ENCODE measurements at places on chromosomes 12 and 14. TPM values are rescaled to one million over a fixed set of nuclear protein-coding genes. Genes with fewer than 3 reads are reported as not detected.

The RNASE3 gene
- total RNA-seq = not detected

The B4GALNT1 gene
- 5.1 TPM for total RNA-seq

The SLC41A2 gene
- total RNA-seq = 2.6 TPM

The OR6C2 gene
- not detected for total RNA-seq

The RASSF9 gene
- total RNA-seq = 6.1 TPM

DNA sequence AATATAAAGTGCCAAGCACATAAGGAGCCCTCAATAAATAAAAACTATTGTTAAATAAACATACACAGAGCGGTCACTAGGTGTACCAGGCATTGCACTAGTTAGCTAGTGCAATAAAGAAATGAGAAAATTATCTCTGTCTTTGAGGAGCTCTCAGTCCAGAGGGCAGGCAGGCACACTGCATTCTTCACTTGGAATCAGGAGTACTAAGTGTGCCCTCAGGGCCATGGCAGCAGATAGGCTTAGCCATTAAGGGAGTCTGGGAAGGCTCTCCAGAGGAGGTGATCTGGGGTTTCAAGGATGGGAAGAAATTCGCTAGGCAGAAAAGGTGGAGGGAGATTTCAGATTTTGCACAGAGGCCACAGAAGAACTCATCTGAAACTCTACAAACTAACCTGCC lies 9.1 kb downstream of the ABCD4 start:
- no peak for DNase-seq

- no peak for DNase-seq
Measured at GRCh38 chr14:61099216-61099835, 118.3 kb downstream of the SLC38A6 start.

- peak; percentile 33 for DNase-seq
Measured at GRCh38 chr14:60637479-60638315, 11.6 kb downstream of the SIX1 start.

GRCh38 chr14:104254735-104255400 lies 116.5 kb downstream of the KIF26A start:
- DNase-seq = no peak

DNA sequence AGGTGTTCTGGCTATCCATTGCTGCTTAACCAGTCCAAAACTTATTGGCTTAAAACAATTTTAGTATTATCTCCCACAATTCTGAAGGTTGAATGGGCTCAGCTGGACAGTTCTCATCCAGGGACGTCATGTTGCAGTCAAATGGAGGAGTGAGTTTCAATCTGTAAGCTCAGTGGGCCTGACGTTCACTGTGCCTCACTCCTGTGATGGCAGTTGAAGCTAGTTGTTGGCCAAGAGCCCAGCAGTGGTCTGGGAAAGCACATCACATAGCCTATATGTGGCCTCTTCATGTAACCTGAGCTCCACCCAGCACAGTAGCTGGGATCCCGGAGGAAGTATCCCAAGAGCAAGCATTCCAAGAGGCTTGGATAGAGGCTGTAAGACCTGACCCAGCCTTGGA lies 40.6 kb upstream of the CDKN3 start:
- DNase-seq = no peak

DNA sequence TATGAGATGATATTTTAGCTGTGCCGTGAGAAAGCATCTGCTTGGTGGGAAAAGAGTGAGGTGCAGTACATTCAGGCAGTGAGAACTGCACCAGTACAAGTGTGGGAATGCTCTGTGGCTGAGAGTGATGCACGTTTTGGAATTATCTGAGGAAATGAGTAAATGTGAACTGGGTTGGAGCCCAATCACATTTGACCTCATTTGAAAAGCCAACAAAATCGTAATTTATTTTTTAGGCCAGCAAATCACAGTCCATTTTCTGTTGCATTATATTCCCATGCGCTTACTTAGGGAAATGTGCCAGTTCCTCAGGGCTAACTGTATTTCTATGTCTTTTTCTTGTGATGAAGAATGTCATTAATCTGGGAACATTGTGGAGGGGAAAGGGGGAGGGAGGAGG lies 77.3 kb downstream of the SNAPC1 start:
- DNase-seq = no peak

- DNase-seq = peak; percentile 52
Measured at GRCh38 chr12:116694653-116695463, 43.0 kb downstream of the SPRING1 start.
